ENCODE measurements at places on chromosomes 2 and 18.

GRCh38 chr2:103007086-103007485 is 245.3 kb downstream of the TMEM182 start:
- DNase-seq: no peak

- no peak for DNase-seq
Measured at GRCh38 chr2:7438855-7439254, 521.6 kb downstream of the RNF144A start.

DNA sequence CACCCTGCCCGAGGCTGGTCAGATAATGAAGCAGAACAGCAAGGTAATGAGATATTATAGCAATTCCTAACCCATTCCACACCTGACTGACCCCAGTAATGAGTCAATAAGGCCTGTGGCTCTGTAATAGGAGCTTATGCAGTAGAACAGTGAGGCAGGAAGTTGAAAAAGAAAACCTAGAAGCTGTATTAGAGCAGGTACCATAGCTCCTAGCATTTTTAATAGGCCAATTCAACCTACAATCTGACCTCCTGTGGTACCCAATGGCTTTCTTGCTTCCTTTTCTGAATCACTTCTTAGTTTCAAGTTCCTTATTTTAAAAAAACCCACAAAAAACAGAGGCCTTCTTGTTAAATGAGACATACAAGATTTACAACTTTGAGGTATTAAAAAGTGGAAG is 43.6 kb upstream of the MAP2 start:
- DNase-seq: peak; percentile 13

GRCh38 chr2:59032499-59032898 is 791.4 kb upstream of the FANCL start:
- DNase-seq: no peak

GRCh38 chr2:218645126-218645525 is 14.3 kb downstream of the ZNF142 start:
- DNase-seq: no peak

DNA sequence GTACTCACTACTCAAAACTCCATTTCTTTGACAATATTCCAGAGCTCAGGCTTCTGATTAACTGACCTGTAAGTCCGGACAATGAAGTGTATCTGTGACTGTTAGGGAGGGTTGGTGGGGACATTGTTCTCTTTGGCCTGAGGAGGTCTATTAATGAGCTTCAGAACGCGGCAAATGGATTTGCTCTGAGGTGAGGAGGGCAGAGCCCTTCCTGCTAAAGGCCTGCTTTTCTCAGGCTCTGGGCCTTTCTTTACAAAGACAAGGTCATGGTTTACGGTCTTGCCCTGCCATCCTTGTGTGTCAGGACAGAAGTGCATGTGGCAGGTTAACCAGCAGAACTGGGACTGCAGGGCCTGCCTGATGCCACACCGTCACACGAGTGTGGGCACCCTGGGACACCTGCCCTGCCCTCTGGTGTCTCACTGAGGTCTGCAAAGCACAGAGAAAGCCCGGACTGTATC is 7.2 kb downstream of the ALKAL2 start:
- DNase-seq: no peak

GRCh38 chr2:111118481-111118980 is 2.2 kb upstream of the BCL2L11 start:
- DNase-seq: peak; percentile 39

GRCh38 chr18:59249199-59249774 is 24.0 kb downstream of the RAX start:
- peak; percentile 71 for DNase-seq

GRCh38 chr2:101356521-101356920 is 30.8 kb downstream of the CREG2 start:
- no peak for DNase-seq

DNA sequence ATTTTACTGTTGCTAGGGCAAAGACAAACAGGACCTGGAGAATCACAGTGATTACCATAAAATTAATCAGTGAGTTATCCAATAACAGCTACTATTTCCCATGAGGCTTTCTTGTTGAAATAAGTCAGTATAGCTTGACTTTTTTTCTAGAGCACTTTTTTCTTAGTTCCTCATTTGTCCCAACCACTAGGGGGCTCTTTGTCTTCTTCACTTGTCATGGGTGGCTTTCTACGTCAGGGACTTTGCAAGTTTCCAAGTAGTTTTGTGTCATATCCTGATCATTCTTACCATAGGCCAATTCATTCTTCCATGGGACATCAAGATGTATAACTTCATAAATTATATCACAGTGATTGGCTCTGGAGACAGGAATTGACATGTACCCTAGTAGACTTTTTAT is 1019.6 kb upstream of the PIK3C3 start:
- DNase-seq: peak; percentile 42

DNA sequence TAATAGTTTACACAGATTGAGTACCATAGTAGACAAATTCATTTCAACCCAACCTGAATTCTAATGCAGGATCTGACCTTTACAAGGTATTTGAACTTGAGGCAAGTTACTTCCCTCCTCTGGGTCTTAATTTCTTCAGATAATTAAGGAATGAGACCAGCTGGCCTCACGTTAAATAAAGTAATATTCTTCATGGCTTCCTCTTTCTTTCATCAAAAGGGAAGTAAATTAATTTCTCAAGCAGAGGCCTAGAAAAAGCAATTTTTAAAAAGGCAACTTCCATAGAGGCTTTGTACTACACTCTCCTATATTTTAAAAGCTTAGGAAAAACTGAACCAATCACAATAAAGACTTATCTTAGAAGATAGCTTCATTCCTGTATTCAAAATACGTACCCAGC is 109.2 kb downstream of the EXOC6B start:
- peak; percentile 7 for DNase-seq

DNA sequence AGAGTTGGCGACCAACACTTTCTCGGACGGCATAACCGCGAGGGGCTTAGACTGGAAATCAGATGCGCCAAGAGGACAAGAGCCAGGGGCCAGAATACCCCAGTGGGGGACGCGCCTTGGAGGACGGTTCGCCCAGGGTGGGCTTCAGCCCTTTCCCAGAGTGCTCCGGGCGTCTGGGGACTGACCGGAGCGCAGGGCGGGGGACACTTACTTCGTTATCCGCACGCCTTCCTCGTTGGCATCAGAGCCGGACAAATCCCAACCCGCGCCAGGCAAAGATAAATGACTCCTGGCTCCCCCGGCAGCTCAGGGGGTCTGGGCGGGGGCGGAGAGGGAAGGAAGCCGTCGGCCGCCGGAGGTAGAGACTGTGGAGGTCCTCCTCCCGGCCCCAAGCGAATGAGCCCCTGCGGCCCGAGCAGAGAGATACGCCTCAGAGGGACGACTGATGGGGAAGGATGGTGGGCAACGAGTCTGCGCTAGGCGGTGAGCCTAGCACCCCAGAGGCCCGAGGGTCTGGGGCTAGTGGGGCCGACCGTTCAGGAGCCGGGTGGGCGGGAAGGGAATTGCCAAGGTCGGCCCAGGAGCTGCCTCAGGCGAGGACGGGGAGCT is 4.7 kb upstream of the SATB2 start:
- DNase-seq: no peak

DNA sequence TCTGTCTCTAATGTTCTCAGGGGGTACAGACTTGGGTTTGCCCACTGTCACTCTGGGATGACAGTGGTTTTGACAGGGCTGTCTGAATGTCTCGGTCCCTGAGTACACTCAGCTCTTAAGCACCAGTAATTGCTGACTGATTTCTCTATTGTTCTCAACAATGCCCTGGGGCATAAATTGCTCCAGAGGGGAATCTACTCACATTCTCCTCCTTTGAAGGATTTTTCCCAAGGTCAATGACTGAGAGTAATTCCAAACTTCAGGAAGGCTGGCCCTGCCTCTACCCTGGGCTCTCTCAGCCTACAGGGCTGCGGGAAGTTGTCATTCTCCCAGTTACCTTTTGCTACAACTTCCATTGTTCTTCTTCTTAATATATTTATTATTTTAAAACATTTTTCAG is 36.5 kb downstream of the MC2R start:
- no peak for DNase-seq

DNA sequence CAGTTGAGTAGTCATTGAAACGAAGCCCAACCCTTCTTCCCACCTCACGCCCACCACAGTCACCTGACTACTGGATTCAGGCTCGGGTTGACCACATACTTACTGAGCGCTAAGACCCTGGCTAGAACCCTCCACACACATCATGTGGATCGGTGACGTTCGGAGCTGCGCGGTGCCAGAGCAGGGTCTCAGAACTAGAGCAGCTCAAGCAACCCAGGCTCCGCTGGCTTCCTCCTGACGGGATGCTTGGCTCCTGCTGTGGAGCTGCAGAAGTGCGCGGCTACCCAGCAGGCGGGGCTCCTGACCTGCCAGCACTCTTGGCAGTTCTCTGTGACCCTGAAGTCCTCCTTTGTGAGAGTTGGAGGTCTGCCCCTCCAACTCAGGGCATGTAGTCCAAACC is 90.6 kb upstream of the MBOAT2 start:
- DNase-seq: no peak

- no peak for DNase-seq
Measured at GRCh38 chr2:56613254-56613653, 429.5 kb downstream of the CCDC85A start.

- DNase-seq: no peak
Measured at GRCh38 chr2:235619544-235619943, 125.7 kb downstream of the AGAP1 start.

DNA sequence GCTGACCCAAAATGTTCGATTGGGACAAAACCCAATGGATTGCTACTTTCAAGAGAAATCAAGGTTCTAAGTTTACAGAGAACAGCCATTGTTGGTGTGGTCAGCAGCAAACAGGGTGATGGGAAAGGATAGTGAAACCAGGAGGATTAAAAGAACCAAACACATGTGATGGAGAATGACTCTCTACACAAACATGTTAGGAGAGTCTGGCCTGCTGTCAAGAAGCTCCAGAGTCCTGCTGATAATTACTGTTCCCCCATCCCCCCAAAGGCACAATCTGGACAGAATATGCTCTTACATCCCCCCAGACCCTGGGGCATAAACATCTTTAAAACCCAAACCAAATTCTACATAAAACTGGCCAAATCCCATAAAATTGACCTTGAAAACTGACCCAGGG is 32.0 kb upstream of the ACYP2 start:
- no peak for DNase-seq

DNA sequence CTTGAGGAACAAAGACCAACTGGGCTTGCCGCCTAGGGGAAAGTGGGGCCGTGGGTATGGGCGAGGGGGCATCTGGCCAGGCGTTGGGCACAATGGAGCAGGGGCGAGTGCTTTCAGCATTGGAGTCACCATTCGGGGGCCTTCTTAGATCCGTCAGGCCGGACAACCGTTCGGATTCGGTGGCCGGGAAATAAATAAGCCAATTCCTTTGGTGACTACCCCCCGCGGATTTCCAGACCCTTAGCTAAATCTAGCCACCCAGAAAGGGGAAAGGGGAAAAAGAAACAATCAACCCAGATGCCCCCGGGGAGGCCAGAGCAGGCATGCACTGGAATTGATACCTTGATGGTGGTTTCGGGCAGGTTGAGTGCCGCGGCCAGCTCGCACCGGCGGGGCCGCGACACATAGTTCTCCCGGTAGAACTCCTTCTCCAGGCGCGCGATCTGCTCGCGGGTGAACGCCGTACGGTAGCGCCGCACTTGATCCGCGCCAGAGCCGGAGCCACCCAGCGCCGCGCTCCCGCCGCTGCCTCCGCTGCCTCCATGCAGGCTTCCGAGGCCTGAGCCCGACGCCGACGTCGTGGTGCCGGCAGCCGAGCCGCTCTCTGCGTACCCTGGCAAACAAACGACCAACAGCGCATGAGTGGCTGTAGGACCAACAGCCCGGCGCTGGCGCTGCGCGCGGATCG is 1.8 kb downstream of the EVX2 start:
- DNase-seq: peak; percentile 23

DNA sequence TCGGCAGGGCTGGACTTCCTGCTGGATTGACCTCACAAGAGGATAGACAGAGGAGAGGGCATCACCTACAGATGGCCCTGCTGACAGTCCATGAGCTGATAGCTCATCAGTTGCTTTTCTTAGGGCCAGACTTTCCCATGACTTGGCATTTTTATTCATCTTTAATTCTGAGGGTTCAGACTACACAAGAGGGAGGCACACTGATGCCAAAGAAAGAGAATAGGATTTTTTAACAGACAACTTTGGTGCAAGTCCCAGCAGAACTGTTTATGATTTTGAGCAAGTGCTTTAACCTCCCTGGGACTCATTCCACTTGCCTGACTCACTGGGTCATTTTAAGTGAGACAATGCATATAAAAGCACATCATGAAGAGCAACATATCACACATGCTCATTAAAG is 299.2 kb downstream of the INSIG2 start:
- no peak for DNase-seq

DNA sequence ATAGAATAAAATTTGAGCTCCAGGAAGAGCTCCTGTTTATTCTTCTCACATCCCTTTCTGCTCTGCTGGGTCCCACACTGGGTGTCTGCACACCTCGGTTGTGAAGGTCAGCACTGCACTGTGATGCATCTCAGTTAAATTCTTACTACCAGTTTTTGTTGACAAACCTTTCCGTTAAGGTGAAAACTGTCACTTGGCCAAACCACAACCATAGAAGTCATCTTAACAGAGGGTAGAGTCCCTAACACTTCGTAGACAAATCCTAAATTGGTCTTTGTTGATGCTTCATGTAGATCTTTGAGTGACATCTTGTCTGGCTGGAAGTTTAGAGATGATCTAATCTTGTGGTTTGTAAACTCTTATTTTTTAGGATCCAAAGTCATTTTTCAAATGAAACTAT is 167.4 kb upstream of the MAP3K20 start:
- DNase-seq: no peak

GRCh38 chr18:9055185-9055584 is 47.3 kb upstream of the NDUFV2 start:
- DNase-seq: peak; percentile 57

DNA sequence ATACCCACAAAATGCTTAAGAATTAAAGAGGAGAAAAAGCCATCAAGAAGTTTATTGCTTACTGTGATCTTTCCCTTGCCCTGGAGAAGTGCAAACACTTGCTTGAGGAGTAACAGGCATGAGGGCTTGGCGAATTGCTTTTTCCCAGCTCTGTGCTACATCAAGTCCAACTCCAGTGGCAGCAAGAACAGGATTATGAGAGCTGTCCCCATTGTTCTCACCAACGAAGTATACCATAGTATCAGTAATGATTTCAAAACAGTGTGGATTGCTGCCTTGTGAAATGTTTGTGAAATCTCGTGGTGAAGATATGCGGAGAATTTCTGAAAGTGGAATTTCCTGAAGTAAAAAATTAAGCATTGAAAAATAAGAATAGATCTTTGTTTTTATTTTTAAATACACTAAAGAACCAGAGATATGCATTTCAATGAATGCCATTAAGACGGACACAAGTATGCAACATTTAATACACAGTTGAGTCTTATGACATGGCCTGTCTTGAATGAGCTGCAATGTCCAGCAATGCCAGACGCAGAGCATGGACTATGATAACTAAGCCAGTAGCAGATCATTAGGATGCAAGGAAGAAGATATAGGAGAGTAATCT is 43.0 kb downstream of the NDUFAF7 start:
- peak; percentile 26 for DNase-seq

Measured in suppressor macrophage treated with lipopolysaccharide for 1 hour (primary cell).